Sigmoid colon (tissue), 7 donors: ENCODE measurements at places on chromosomes 6 and 20.

- no peak for DNase-seq
Observed at GRCh38 chr6:5333658-5334057, 72.3 kb downstream of the FARS2 start.

- no peak for DNase-seq
Observed at GRCh38 chr6:155527443-155527842, 71.8 kb upstream of the NOX3 start.

GRCh38 chr6:141464896-141465295 lies 667.8 kb upstream of the GJE1 start:
- no peak for DNase-seq

- no peak for DNase-seq
Observed at GRCh38 chr6:75029333-75029732, 176.5 kb downstream of the COL12A1 start.

GRCh38 chr20:53867741-53868351 lies 202.5 kb downstream of the BCAS1 start:
- no peak for DNase-seq

DNA sequence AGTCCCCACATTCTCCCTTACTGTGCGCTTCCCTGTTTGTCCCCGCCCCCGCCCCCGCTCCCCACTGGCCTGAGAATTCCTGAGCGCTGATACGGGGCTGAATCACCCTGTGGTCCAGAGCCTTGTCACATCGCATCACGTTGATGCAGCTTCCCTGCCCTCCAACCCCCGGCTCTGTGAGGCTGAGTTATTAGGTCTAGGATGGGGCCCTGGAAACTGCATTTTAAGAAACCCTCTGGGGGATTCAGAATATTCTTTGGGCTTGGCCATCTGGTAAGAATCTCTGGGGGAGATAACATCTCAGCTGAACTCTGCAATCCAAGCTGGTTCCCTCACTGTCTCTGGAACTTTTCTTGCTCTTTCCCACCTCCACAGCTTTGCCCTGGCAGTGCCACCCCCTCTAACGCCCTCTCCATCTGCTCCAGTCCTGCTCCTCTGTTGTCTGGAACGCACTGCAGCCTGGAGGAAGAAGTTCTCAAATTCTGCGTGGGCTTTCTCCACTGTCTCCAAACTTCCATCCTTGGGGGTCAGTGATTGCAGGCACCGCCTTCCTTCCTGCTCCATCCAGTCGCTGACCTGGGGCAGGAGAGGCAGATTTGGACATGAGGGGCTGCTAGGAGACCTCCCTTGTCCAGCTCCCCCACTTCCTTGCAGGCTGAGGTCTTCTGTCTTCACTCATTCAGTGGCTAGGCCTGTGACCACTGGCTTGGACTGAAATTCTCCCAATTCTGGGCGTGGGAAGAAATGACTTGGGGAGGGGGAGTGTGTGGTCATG lies 42.6 kb downstream of the KIAA1755 start:
- DNase-seq, result peak; percentile 69

GRCh38 chr20:11850901-11851300 lies 66.8 kb upstream of the BTBD3 start:
- DNase-seq, result no peak

- DNase-seq, result no peak
Observed at GRCh38 chr20:34952671-34953070, 2.9 kb downstream of the GSS start.

- DNase-seq, result no peak
Observed at GRCh38 chr20:25394996-25395395, 4.4 kb upstream of the ABHD12 start.

- no peak for DNase-seq
Observed at GRCh38 chr6:18284261-18284660, 19.9 kb upstream of the DEK start.

GRCh38 chr20:33927724-33928123 lies 66.0 kb upstream of the RALY start:
- no peak for DNase-seq

- no peak for DNase-seq
Observed at GRCh38 chr6:141878686-141879085, 254.0 kb upstream of the GJE1 start.

GRCh38 chr6:7008451-7008988 lies 99.2 kb upstream of the RREB1 start:
- no peak for DNase-seq

DNA sequence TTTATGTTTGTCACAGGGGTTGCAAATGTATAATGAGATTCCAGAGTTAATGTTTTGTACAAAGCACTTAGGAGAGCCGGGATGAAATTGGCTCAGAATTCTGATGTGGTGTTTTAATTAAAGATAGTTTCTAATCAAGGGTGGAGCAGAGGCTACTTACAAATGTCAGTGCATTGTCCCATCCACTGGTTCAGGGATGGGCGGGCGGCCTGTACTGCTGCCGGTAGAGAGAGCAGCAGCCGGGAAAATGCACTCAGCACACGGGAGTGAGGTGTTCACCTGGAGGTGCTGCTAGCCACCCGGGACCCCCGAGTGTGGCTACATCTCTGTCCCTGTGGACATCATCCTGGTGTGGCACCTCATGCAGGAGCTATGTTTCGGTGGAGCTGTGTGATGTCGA lies 193.3 kb downstream of the QKI start:
- DNase-seq, result no peak

DNA sequence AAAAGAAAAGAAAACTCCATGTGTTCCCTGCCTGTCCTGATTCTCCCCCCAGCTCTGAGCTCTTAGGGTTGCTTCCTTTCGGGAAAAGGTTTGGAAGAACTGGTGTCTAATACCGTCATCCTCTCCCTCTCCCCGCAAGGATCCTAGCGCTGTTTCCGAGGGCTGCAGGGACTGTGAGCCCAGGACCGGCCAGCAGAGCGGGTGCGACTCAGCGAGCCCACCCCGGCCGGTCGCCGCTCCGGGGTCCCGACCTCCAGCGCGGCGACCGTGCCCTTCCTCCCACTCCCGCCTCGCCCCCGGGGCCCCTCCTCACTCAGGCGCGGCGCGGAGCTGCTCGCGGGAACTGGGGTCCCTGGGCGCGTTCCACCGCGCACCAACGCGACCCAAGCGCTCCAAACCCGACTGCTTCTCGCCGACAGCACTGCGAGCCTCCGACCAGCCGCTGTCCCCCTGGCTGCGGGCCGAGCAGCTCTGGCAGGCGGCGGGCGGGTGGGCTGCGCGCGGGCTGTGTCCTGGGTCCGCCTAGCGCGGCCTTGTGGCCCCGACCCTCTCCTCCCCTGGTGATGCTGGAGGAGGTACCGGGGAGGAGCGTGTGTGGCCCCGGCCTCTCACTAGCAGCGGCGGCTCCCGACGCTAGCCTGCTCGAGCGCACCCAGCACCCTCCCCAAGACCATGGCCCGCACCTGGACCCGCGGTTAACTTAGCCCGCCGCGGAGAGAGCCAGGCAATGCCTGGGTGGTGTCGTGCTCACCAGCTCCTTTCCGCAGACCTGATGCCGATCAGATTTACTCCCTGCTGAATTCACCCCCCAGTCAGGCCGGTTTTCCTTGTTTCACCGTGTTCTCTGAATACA lies at the start of gene PLA2G7:
Gene PLA2G7, minus strand, starts transcription at position 509 of the 853 bp plus-strand sequence. CDS start 12,484 bp downstream, outside the sequence.
- DNase-seq, result peak; percentile 63

- DNase-seq, result no peak
Observed at GRCh38 chr20:9514461-9515213, at the start of gene LAMP5. LAMP5 (plus strand) TSS chr20:9514590; CDS start chr20:9514853, 263 bp downstream.

GRCh38 chr6:117531346-117531745 lies 48.9 kb downstream of the DCBLD1 start:
- DNase-seq, result no peak

DNA sequence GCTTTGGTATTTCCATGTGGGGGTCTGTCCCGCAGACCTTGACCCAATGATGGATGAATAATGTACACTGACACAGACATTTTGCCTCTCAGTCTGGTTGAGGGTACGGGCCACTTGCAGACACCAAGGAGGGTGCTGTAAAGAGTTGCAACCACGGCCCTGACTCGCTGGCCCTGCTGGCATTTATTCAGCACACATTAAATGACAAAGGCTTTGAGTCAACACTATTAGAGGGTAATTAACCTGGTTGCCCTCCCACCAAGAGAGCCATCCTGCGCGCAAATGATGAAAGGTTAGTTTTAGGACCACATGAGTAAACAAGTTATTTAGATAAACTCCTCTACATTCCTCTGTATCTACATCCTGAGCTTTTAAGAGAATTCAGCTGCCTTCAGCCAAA lies 308.9 kb upstream of the MMS22L start:
- DNase-seq, result no peak

- DNase-seq, result no peak
Observed at GRCh38 chr20:4227085-4227821, 211.9 kb upstream of the RNF24 start.
